Mesothelial cell of epicardium (in vitro differentiated cells): ENCODE measurements at places on chromosomes 4 and X. TPM values are rescaled to one million over a fixed set of nuclear protein-coding genes. Genes with fewer than 3 reads are reported as not detected.

- DNase-seq, result no peak
These were observed 126.0 kb downstream of the TENM3 start for GRCh38 chr4:182369211-182369610.

- DNase-seq, result no peak
These were observed 104.8 kb upstream of the PDE5A start for GRCh38 chr4:119733431-119733830.

- DNase-seq, result no peak
These were observed 22.7 kb upstream of the SPACA5B start for GRCh38 chrX:48107717-48108116.

KIAA1210 gene
- 0.50 to 0.82 TPM (median 0.56 TPM) in 3 replicates for total RNA-seq

DNA sequence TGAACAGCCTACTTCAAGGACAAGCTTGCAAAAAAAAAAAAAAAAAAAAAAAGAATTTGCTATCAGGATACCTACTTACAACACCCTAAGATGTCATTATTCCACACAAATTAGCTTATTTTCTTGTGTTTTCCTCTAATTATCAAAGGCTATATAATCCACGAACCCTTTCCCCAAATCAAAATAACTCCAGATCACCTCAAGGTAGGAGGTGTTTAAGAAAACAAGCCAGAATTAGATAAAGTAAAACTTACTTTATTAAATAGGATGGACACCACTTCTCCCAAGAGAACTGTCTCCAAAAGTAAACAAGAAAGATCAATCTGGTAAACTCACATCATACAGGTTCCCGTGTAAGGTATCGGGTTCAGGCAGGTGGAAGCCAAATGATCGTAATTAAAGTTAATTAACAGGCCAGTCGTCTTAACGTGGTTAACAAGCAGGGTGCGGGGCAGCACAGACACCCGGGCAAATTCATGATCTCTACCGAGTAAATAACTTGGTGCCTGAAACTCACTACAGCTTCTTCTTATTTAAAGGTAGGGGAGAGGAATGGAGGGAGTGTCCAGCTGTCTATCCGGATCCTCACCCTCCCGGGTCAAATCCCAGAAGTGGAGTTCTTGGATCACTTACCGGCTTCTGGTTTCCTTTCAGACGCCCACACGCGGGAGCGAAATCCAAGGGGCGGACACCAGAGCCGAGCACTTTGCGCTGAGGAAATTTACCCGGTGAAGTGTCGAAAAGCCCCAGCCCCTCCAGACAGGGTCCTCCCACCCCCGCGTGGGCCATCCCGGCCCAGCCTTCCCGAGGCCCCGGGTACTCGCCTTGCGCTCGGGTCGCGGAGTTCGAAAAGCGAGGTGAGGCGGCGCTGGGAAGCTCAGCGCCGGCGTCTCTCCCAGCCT lies 708 bp downstream of the ARAP2 start:
- DNase-seq, result peak; percentile 59

PAGE5 gene
- not detected in 3 replicates for total RNA-seq

- DNase-seq, result no peak
These were observed 344.7 kb downstream of the PCDH10 start for GRCh38 chr4:133493776-133494175.

- no peak for DNase-seq
These were observed 7.1 kb downstream of the ENOPH1 start for GRCh38 chr4:82437285-82438005.

GRCh38 chrX:11264925-11265324 lies 28.3 kb upstream of the AMELX start:
- no peak for DNase-seq

- DNase-seq, result no peak
These were observed 194.4 kb upstream of the PCDH7 start for GRCh38 chr4:30525662-30526315.

PAK3 gene
- total RNA-seq, result 4.0 to 4.2 TPM (median 4.2 TPM) in 3 replicates

AKAP14 gene
- total RNA-seq, result not detected in 3 replicates

DNA sequence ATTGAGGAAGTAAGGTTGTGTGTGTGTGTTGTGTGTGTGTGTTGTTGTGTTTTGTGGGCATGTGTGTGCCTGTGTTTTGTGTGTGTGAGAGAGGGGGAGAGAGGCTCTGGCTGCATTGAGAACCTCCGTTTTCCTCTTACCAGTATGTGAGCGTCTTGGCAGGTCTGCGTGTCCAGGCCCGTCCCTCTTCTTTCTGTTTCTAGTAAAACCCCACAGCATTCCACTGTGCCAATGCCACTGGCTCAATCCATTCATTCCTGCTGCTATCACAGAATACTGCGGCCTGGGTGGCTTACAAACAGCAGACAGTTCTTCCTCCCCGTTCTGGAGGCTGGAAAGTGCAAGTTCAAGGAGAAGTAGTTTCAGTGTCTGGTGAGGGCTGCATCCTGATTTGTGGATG lies 15.5 kb upstream of the HTRA3 start:
- no peak for DNase-seq

DNA sequence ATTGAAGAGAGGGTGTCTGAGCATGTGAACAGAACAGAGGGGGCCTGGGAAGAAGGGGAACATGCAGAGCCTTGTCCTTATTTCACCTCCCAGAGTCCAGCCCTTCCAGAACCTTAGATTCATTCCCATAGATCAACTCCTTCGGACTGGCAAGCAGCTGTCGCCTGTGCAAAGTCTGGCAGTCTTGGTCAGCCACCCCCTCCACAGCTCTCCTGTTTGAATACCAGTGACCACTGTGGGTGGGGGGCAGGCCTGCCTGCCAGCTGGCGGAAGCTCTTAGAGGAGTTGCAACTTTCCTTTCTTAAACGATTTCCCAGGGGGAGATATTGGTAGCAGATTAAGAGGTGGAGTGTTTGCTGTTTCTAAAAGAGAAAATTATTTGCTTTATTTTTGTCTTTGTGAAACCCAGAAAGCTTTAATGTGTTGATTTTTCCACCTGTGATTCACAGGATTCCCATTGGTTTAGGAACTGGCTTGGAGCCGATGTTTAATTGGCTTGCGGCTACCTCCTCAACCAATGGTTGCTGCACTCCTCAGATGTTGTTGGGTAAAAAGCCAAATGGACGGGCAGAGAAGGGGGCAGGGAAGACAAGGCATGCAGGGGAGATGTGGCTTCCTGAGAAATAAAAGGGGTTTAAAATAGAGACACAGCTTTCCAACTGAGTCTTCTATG lies 62.2 kb upstream of the PRPS1 start:
- DNase-seq, result no peak

GPR78 gene
- 2.4 to 3.8 TPM (median 3.2 TPM) in 3 replicates for total RNA-seq

DNA sequence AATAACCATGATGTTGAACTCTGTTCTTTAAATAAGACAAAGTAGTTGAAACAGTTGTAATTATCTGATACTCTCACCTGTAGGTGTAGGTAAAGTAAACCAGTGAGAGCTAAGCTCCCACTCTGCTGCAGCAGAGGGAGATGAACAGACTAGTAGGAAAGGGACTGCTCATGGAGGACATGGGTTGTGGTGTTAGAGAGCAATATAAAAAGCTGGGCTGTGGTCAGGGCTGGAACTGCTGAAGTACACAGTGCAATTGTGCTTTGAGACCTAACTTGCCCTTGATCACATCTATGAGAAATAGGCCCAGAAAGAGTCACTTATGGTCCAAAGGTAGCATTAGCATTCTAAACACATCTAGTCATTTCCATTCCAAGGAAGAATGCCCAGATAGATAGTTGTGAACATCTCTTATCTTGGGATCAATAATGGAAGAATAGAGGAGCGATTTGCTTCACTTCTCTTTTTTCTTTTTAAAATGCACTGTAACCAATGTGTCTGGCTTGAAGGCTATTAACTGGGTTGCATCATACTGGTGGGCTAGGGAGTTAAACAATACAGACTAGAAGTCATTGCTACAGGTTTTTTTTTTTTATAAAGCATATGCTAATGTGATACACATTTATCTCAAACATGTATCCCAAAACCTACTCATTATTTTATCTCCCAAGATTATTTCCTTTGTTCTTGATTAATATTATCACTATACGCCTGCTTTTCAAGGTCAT lies 251.3 kb upstream of the CENPE start:
- no peak for DNase-seq

SRPK3 gene
- total RNA-seq, result 0.14 to 0.16 TPM in 2 of 3 replicates, not detected in the other

DNA sequence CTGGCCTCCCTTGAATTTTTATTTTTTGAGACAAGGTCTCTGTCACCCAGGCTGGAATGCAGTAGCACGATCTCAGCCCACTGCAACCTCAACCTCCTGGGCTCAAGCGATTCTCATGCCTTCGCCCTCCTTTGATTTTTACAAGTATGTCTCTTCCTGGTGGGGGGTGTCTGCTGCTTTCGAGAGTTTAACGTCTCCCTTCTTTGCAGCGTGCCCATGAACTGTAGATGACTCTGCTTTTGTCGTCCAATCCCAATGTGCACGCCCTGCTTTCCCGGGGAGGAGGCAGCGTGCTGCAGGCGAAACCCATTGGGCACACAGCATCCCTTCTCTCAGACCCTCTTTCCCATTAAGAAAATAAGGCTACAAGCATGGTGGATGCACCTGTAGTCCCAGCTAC lies 7.0 kb downstream of the PRKX start:
- DNase-seq, result no peak

GRCh38 chr4:6926081-6926480 lies 16.5 kb downstream of the TBC1D14 start:
- no peak for DNase-seq

GRCh38 chr4:6619466-6620255 lies 20.8 kb upstream of the MRFAP1 start:
- no peak for DNase-seq

DNA sequence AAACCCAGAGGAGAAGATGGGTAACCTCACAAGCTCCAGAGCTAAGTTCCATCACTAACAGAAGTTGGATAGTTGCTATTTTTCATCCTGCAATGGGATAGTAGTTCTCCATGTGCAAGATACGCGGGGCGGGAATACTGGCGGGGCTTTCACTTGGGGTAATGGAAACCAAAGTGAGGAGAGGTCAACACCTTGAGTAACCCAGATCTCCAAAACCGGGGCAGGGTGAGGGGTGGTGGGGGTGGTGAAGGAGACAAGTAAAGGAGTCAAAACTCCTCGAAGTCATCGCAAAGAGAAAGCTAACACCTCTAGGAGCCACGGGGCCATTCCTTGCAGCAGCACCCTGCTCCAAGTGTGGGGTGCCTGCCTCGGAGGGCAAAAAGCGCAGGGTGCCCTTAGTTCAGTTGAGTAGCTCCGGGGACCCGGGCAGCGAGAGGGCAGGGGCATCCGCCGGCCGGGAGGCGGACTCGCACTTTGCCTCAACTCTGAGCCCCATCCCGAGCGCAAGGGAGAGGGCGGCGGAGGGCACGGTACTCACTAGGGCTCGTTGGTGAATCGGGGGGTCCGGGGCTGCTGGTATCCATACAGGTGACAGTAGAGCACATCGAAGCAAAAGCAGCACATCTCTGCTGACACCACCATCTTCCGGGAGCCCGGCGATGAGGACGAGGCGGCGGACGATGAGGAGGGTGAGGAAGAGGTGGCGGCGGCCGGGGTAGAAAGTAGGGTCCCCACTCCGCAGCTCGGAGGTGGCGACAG lies 645 bp downstream of the AMMECR1 start:
- DNase-seq, result peak; percentile 23

- no peak for DNase-seq
These were observed 41.0 kb upstream of the UCP1 start for GRCh38 chr4:140609548-140610425.

DNA sequence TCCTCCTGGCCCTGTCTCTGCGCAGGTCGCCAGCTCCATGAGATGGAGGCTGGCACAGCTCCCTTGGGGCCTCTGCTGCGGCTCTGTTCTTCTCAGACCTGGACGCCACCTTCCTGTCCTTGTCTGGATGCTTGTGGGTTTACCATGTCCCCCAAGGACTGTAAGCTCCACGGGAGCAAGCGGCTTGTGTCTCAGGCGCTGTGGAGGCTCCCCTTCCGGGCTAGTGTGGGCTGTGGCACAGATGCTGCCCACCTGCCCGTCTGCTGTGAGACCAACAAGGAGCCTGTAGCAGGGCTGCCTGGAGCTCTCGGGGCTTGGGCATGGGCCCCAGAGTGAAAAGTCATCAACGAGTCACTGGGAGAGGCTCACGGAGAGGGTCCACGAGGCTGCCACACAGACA lies 25.2 kb downstream of the NAT8L start:
- no peak for DNase-seq

- no peak for DNase-seq
These were observed 41.3 kb upstream of the GPR78 start for GRCh38 chr4:8538703-8539567.

DNA sequence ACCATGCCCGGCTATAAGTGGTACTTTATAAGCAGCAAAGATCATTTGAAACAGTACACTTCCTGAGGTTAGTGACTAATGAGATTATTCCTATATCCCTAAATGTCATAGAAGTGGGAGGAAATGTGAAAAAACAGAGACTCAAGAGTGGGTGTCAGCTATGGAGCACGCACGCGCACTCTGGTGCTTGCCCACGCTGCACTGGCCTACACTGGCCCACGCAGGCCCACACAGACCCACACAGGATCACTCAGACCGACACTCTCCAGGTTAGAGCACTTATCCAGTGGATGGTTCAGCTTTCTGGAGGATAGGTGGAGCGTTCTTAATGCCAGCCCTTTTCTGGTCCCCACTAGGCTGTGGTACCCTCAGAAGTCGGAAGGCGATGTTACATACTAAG lies 78.5 kb downstream of the IL1RAPL1 start:
- DNase-seq, result no peak

GRCh38 chr4:103074744-103075434 lies 1.7 kb downstream of the SLC9B2 start:
- no peak for DNase-seq

GRCh38 chrX:20974326-20974725 lies 399.9 kb upstream of the CNKSR2 start:
- no peak for DNase-seq

DNA sequence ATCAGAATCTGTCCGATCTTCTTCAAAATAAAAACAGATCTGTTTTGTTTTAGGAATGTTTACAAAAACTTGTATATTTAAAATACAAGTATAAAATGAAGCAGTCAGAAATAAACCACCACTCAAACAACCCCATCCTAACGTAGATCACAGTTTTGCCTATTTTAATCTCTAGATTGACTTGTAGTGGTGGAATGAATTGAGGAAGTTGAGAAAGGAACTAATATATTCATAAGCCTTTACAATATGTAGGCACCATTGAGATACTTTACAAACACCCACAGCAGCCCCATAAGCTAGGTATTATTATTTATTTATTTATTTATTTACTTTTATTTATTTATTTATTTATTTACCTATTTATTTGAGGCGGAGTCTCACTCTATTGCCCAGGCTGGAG lies 52.3 kb upstream of the KLF3 start:
- no peak for DNase-seq

- DNase-seq, result no peak
These were observed 24.3 kb upstream of the TEX13C start for GRCh38 chrX:125295337-125295736.

DNA sequence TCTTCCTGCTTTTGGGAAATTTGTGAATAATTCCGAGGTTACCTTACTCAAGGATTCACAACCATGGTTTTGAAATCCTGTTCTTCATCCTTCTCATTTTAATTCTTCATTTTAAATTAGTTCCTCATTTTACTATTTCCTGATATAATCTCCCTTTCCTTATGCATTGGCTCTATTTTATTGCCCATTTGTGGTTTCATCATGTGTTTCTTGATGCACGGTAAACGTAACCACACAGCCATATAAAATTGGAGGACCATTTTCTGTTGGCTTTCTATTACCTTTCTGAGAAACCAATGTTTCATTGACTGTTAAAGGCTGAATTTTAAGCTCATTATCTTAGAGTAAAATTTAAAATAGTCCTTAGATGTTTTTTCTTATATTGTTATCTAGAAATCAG lies 100.3 kb upstream of the NDST4 start:
- no peak for DNase-seq
